ENCODE measurements at places on chromosomes 7 and 10.

- DNase-seq, result no peak
These were observed 287.1 kb upstream of the C7orf33 start for GRCh38 chr7:148303295-148304082.

- DNase-seq, result no peak
These were observed 76.0 kb downstream of the LRMDA start for GRCh38 chr10:75507469-75507868.

- no peak for DNase-seq
These were observed 1.1 kb downstream of the MEPCE start for GRCh38 chr7:100430493-100431285.

GRCh38 chr10:100670828-100671479 lies 74.4 kb upstream of the PAX2 start:
- DNase-seq, result peak; percentile 60

- no peak for DNase-seq
These were observed 38.2 kb downstream of the SPOCK2 start for GRCh38 chr10:72049969-72050781.

- DNase-seq, result peak; percentile 72
These were observed 48.4 kb upstream of the INPP5A start for GRCh38 chr10:132489053-132489703.

DNA sequence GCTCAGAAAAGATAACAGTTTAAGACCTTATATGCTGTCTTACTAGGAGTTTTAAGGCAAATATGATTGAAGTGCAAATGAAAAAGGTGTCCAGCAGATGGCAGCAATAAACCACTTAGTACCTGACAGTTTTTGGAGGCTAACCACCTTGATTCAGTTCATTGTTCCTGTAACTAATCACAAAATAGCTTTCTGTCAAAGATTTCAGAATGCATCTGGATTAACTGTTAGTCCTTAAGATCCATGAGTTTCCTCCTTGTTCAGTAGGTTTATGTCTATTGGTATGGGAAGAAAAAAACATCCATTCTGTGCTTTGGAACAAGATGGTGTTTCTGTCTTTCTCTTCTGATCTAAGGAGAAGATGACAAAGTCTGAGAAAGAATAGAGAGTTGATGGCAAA lies 46.6 kb downstream of the CCSER2 start:
- DNase-seq, result no peak

DNA sequence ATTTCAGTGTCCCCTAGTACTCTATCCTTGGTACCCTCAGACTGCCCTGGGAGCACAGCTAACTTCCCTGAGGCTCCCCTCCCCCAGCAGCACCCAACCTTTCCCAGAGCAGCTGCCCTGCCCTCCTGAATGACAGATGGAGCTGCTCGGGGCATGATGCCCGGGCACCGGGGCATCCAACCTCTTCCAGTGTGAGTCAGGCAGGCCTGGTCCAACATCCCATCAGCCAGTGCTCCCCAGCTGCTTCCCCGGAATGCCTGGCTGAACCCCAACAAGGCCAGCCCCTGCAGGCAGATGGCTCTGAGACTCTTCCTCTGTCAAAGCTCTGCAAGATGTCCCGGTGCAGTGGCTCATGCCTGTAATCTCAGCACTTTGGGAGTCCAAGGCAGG lies 11.9 kb upstream of the TSPAN15 start:
- peak; percentile 83 for DNase-seq

DNA sequence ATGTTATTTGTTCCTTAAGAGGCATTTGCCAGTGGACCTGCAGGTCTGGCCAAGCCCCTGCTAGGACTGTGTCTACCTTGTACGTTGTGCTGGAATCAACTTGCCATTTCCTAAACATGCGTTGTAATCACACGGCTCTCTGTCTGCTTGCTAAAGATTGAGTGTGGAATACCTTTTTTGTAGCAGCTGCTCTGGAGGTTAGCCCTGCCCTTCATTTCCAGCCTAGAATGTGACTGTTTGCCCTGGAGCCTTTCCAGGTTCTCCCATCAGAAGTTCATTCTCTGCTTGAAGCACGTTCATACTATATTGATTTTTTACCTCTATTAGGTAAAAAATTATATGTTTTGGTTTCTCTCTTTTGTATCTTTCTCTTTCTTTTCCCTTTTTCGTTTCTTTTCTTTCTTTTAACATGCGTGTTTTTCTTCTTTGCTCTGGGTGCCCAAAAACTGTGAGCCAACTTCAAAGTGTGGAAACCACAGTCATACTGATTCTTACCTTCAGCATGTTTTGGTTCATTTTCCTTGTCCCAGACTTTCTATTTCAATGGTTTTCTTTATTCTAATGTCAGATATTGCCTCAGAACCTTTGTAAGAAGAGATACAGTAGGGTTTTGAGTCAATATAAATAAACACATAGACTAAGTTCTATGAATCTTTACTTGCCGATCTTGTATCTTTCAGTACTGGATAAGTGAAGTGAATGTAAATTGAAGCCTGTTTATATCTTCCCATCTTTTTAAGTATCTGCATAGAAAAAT lies 111.9 kb upstream of the RPA3 start:
- DNase-seq, result no peak

DNA sequence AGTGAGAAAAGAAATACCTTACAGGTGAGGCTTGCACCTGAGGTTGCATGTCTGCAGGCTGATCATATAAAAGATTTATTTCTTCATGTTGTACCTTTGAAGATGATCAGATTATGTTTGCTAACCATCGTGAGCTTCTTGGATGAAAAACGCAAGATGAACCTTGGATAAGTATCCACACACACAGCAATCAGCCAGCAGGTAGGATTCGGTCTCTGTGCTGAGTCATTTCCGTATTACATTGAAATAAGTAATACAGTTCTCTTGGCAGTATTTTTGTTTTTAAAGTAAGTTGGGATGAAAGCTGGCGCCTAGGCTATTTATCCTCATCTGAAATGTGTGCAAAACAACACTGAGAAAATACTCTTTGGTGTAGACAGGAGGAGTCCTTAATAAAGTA lies 109.0 kb upstream of the PRKCQ start:
- no peak for DNase-seq

GRCh38 chr10:52740913-52741675 lies 31.5 kb downstream of the MBL2 start:
- peak; percentile 32 for DNase-seq

GRCh38 chr7:129797214-129797789 lies 155.5 kb downstream of the UBE2H start:
- DNase-seq, result no peak

- no peak for DNase-seq
These were observed 244.1 kb downstream of the PTEN start for GRCh38 chr10:88107296-88108097.

GRCh38 chr10:110118891-110119621 lies 88.3 kb upstream of the MXI1 start:
- no peak for DNase-seq

DNA sequence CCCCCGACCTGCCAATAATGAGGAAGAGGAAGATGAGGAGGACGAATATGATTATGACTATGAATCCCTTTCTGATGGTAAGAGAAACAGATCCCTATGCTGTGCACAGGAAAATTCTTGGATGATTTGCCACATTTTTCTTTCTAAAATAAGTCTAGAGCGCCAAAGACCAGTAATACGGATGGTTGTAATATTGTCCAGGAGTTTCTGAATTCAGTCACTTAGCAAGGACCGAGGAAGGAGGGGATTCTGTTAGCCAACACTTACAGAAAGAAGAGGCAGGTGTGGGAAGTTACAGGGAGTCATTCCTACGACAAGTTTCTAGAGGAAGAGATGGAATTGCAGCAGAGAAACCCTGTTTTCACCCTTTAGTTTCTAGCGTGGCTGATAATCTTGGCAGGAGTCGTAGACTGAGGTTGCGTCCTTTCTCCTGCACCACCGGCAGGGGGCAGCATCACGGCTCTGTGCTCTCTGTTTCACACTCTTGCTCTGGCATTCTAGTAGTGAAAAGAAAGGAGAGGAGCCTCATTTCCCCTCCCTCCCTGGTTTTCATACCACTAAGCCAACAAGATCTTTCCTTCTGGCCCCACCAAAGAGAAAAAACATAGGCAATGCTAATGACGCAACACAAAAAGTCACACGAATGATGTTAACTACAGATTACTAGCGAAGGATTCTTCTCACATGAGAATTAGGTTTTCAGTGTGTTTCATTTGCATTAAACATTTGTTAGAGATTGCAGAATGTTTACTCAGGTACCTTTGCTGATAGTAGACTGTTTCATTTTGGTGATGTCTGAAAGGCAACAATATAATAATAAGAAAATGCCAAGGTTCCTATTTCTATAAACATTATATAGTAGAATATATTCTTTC lies 82.7 kb downstream of the NOC3L start:
- peak; percentile 38 for DNase-seq

DNA sequence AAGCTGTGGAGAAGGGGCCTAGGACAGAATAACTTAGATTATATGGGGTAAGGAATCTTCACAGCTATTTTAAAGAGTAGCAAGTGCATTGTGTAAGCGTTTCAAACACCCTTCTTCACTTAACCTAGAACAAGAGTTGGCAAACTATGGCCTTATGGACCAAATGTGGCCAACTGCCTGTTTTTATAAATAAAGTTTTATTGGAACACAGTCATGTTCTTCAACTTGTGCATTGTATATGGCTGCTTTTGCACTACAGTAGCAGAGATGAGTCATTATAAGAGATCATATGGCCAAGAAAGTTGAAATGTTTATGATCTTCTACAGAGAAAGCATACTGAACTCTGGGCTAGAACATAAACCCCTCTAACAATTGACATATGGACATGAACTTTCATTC lies 187.8 kb downstream of the ETV1 start:
- no peak for DNase-seq

DNA sequence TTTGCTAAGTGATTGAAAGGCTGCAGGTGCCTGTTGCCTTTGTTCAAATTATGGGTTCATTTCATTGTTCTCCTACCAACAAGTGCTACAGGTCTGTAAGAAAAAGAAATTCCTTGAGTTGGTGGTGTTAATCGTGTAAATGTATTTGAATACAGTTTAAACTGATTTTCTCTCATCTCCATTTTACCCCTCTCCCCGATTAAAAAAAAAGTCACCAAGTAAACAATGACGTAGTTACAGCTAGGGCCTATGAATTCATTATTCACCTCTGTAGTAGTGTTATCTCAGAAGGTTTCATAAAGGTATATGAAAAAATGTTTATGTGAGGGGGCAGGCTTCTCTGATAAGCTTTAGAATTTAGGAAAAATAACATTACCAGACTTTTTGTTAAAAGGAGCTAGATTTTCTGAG lies 1.1 kb downstream of the REEP3 start:
- DNase-seq, result no peak

DNA sequence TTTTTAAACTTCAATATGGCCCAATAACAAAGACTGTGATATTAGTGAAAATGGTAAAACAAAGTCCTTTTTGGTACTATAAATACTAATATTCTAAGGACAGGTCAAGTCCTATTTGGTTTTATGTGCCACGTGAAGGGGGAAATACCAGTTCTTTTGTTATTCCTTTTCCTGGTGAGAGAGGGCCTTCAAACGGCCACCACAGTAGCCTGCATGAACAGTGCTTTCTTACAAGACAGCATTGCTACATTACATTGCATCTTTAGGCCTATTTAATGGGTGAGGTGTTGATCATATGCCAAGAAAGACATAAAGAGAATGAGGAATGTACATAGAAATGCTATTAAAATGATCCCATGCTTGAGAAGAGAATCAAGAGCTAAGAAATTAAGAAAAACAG lies 214.8 kb downstream of the LRRTM3 start:
- DNase-seq, result no peak

DNA sequence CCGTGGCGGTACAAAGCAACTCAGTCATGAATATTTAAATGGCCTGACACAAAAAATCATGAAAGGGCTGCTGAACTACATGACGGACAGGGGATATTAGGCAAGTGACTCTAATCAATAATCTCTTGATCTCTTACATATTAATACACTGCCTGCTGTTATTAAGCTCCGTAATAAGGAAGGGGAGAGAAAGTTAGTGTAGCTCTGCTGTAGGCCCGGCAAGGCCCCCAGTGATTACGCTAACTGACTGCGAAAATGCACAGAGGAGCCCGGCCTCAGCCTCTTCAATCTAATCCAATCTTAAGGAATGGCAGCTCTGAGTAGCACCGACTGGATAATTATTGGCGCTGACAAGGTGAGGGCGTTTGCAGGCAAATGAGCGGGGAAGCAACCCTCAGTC lies 583.5 kb upstream of the MKI67 start:
- DNase-seq, result no peak

GRCh38 chr7:24741679-24742505 lies 15.4 kb downstream of the GSDME start:
- DNase-seq, result peak; percentile 98

GRCh38 chr10:118925404-118926071 lies 104.0 kb upstream of the NANOS1 start:
- no peak for DNase-seq

DNA sequence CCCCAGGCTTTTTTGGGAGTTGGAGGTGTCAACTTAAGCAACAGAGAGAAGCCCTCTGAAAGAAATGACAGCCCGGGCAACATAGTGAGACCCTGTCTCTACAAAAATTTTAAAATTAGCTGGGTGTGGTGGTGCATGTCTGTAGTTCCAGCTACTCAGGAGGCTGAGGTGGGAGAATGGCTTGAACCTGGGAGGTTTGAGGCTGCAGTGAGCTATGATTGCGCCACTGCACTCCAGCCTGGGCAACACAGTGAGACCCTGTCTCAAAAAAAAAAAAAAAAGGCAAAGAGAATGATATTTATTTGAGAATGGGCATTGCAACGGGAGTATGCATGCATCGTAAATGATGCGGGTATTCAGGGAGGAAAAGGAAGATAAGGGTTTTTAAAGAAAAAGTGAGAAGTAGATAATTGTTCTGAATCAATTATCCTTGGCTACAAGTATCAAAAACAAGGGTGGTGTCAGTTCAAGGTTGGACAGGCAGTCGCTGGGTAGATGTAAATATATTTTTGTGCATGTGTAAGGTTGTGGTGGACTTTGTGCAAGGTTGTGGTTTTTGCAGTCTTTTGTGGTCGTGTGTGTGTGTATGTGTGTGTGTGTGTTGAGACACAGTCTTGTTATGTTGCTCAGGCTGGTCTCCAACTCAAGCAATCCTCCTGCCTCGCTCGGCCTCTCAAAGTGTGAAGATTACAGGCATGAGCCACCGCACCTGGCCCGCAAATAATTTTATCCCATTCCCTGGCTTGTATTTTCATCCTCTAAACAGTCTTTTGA lies 65.6 kb downstream of the COL26A1 start:
- DNase-seq, result no peak

GRCh38 chr7:28956608-28957063 lies 1.5 kb downstream of the TRIL start:
- no peak for DNase-seq

- DNase-seq, result peak; percentile 67
These were observed 612 bp downstream of the SNX8 start for GRCh38 chr7:2313450-2314208.

- no peak for DNase-seq
These were observed 112.8 kb downstream of the TRRAP start for GRCh38 chr7:98991141-98991540.

GRCh38 chr7:56537477-56537876 lies 421.3 kb upstream of the NUPR2 start:
- no peak for DNase-seq

Measured in H54 (cell line).